ENCODE measurements at places on chromosomes 1 and 21.

DNA sequence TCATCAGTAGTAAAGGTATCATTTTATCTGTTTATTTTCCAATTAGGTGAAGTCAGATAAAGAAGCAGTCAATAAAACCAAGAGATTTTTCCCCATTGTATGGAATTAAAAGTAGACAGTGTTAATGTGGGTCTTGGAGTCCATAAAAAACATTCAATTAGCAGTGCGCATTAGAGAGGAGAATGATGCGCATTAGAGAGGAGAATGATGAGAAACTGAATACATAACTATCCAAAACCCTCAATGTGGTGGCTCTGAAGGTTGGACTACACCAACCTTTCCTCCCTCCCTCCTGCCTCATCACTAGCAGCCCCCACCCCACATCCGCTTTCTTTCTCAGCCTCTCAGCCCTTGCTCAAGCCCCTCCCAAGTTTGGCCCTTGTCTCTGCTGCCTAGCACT lies 99.5 kb downstream of the DAB1 start:
- no peak for DNase-seq

DNA sequence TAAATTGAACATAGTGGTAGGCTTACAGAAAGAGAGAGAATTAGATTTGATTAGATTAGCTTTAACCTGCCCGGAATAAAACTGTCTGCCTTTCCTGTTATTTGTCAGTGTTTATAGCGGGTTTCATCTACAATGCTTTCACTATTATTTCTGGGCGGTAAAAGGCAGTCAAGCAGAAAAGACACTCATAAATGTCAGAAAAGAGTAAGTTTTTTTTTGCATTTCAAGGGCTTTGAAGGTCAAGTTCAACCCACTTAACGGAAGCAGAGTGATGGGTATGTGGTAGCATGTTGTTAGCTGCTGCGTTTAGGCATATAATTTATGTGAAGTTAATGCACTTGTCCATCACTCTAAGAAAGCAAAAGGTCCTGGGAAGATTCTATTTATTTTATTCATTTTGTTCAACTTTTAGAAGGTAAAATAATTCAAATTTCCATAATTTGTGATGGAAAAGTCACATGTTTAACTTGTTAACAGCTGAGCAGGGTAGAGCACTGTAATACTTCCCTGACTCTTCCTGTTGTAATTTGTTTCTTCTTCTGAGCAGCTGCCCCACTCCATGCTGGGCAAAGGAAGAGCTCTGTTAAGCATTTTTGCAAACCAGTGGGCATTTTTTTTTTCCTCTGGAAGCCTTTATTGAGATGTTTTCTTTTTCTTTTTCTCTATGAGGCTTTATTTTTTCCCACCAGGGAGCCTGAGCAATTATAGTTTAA lies 220.1 kb downstream of the ST6GALNAC3 start:
- no peak for DNase-seq

DNA sequence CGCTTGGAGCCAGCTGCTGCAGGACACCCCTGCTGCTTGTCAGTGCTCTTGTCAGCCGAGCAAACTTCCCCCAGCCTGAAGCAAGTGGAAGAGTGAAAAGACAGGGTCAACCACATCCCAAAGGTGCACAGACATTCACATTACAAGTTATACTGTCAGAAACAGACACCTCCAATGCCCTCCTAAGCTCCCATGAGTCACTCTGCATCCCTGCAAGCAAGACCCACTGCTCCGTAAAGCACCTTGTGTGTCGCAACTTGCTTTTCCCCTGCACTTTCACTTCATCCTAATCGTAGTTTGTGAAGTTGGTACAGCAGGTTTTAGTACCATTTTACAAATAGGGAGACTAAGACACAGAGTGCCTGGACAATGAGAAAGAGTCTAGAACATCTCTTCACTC lies 51.1 kb downstream of the KCNH1 start:
- no peak for DNase-seq

GRCh38 chr1:33010932-33011731 lies 25.6 kb downstream of the AK2 start:
- no peak for DNase-seq

DNA sequence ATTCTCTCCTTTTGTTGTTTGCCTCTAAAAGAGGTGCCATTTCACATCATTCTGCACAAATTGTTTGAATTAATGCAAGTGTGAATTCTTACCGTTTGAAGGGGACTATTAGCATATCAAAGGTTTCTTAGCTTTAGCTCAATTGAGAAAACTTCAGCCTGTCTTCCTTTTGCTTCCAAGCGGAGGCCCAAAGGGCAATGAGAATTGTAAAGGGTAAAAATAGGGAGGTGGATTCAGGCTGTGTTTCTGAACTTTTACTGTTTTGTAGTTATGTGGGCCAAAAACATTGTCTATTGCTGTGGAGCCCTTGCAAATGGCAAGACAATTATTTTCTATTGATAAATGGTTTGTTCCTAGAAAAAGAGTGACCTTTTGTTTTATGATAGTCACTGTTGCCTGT lies 3.6 kb downstream of the ADGRL2 start:
- DNase-seq, result no peak

- DNase-seq, result no peak
These were observed 1383.7 kb downstream of the MRPL39 start for GRCh38 chr21:24223624-24224023.

GRCh38 chr1:147600119-147601111 lies 59.1 kb downstream of the BCL9 start:
- DNase-seq, result no peak

Data from bone marrow (tissue), 2 donors.